ENCODE measurements at places on chromosomes 1 and 21. TPM values are rescaled to one million over a fixed set of nuclear protein-coding genes. Genes with fewer than 3 reads are reported as not detected.
A peak's percentile ranks its signal among the peaks of the same experiment; 100 is the strongest.

GRCh38 chr1:234520908-234521817, 42.2 kb upstream of the TARBP1 start:
- H3K27me3 ChIP-seq, result no peaks in the 10 kb centered on the region
- H3K4me3 ChIP-seq, result no peak overlapping the region
- no peak overlapping the region for H3K27ac ChIP-seq
- H3K4me1 ChIP-seq, result peaks cover 24% of the 10 kb centered on the region
- H3K36me3 ChIP-seq, result no peaks in the 10 kb centered on the region
- no peak for DNase-seq

DNA sequence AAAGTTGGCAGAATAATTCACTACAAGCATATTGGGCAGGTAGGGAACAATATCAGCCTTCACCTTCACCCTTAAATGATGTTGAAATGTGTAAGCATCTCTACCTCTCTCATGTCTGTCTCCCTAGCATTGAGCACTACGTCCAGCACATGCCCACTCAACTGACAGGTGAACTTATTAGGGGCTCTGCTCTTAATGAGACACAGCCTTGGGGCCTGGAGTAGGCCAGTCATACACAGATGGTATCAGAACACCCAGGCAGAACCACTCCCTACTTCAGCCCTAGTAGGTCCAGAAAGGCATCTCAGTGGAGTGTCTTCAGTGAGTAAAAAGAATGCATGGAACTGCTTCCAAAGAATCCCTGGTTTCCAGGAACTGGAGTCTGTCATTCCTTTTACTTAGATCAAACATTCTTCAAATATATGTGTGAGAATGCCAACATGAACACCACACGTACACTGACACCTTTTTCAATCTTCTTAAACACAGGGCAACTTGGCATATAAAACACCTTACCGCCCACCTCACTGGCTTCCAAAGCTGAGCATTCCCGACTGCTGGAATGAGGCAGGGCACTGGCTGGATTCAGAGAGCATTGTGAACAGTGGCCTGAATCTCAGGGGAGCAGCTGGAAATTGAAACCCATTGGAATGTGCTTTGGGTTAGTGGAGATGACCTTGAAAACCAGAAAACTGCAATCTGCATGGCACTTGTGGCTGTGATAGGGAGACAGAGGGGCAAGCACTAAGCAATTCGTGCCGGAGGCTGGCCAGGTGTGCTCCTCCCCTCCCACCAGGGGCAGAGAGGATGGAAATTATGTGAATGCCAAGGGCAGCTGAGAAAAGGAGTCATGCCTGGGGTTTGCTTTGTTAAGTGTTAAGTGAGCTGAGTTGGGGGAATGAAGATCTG, 24.2 kb upstream of the HSD3B1 start:
- no peaks in the 10 kb centered on the region for H3K36me3 ChIP-seq
- H3K4me3 ChIP-seq, result no peak overlapping the region
- no peak overlapping the region for H3K27ac ChIP-seq
- peaks cover 5% of the 10 kb centered on the region for H3K4me1 ChIP-seq
- H3K27me3 ChIP-seq, result no peaks in the 10 kb centered on the region

DNA sequence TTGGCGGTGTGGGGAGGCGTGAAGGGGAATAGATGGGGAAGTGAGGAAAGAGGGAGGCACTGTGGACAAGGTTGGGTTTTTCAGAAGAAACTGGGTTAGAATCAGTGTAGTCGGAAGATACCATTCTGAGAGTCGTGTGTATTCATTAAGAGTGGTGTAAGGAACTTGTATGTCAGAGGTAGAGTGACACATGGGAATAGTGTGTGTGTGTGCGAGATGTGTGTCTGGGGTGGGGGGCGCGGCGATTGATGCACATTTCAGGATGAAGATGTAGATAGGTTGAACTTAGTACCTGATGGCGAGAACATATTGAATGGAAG, 878 bp downstream of the SMG7 start:
- peak overlapping the region; percentile 91 for H3K4me3 ChIP-seq
- H3K27ac ChIP-seq, result peak overlapping the region; percentile 65
- no peaks in the 10 kb centered on the region for H3K36me3 ChIP-seq
- peaks cover 8% of the 10 kb centered on the region for H3K4me1 ChIP-seq
- H3K27me3 ChIP-seq, result peaks cover 7% of the 10 kb centered on the region
- DNase-seq, result no peak

- no peaks in the 10 kb centered on the region for H3K27me3 ChIP-seq
- no peaks in the 10 kb centered on the region for H3K4me1 ChIP-seq
- no peak overlapping the region for H3K4me3 ChIP-seq
- no peaks in the 10 kb centered on the region for H3K36me3 ChIP-seq
- H3K27ac ChIP-seq, result no peak overlapping the region
- DNase-seq, result no peak
These were observed 880.6 kb downstream of the BRINP3 start for GRCh38 chr1:189597083-189597482.

DNA sequence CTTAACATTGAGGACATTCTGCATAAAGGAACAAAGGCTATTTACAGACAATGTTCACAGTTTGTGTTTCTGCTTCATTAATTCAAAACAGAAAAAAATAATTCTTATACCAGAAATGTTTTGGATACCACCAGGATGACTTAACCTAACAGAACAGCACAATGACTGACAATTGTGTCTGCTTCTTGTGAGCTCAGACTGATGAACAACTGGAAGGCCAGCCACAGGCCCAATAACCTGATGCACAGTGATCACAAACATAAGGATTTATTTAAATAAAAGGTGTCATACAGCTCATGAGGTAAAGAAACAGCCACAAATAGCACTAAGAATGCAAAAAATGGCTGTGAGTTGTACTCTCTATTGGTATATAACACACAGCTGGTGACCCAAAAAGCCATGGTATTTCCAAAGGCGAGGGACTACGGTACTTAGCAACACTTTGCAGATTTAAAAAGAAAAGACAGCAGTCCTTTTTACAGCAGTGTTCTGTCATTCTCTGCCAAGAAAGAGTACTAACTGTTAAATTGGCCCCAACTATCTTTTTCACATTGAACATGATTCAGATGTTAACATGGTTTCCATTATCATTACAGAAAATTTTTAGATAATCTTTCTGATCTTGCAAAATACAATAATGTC, 32.1 kb upstream of the DDAH1 start:
- peaks cover 19% of the 10 kb centered on the region for H3K4me1 ChIP-seq
- H3K36me3 ChIP-seq, result no peaks in the 10 kb centered on the region
- H3K27me3 ChIP-seq, result peaks cover 1% of the 10 kb centered on the region
- no peak overlapping the region for H3K27ac ChIP-seq
- DNase-seq, result no peak

- H3K4me1 ChIP-seq, result no peaks in the 10 kb centered on the region
These were observed 23.0 kb downstream of the DPH5 start for GRCh38 chr1:101002551-101002950.

DNA sequence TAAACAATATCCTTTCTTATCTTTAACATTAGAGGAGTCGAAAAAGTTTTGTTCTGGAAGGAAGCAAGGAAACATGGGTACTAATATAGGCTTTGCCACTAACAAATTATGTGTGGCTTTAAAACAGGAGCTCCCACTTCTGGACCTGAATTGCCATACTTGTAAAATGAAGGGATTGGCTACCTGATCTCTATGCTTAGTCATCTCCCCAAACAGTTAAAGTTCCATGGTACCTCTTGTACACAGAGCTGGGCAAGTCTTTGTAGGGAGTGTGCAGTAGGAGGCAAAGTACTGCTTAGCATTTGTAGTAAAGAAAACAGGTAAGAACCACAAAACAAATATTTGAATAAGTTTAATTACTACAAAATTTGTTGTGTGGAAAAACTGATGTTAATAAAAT, 81.3 kb downstream of the MAST2 start:
- no peaks in the 10 kb centered on the region for H3K4me1 ChIP-seq
- no peaks in the 10 kb centered on the region for H3K36me3 ChIP-seq
- H3K4me3 ChIP-seq, result no peak overlapping the region
- no peak overlapping the region for H3K27ac ChIP-seq

GRCh38 chr1:32928715-32929114, 27.5 kb upstream of the TMEM54 start:
- H3K27me3 ChIP-seq, result peaks cover 16% of the 10 kb centered on the region
- no peak for DNase-seq
- H3K27ac ChIP-seq, result no peak overlapping the region
- H3K4me3 ChIP-seq, result no peak overlapping the region

DNA sequence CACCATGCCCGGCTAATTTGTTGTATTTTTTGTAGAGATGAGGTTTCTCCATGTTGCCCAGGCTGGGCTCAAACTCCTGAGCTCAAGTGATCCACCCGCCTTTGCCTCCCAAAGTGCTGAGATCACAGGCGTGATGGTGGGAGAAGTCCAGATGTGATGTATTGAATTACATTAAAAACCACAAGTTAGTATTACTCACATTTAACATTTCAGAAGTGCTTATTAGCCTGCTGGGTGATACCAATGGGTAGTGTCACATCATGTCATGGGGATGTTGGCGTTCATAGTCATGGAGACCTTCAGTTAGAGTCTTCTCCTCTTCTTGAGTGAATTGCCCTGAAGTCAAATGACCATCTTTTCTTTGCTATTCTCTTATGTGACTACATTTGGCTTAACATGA, 63.6 kb upstream of the VAMP3 start:
- peaks cover 6% of the 10 kb centered on the region for H3K4me1 ChIP-seq
- H3K36me3 ChIP-seq, result peaks cover 1% of the 10 kb centered on the region
- no peak for DNase-seq
- H3K4me3 ChIP-seq, result no peak overlapping the region

- peaks cover 23% of the 10 kb centered on the region for H3K4me1 ChIP-seq
- H3K36me3 ChIP-seq, result no peaks in the 10 kb centered on the region
- peaks cover 2% of the 10 kb centered on the region for H3K27me3 ChIP-seq
- no peak overlapping the region for H3K27ac ChIP-seq
These were observed 848 bp upstream of the APOBEC4 start for GRCh38 chr1:183653876-183654451.

DNA sequence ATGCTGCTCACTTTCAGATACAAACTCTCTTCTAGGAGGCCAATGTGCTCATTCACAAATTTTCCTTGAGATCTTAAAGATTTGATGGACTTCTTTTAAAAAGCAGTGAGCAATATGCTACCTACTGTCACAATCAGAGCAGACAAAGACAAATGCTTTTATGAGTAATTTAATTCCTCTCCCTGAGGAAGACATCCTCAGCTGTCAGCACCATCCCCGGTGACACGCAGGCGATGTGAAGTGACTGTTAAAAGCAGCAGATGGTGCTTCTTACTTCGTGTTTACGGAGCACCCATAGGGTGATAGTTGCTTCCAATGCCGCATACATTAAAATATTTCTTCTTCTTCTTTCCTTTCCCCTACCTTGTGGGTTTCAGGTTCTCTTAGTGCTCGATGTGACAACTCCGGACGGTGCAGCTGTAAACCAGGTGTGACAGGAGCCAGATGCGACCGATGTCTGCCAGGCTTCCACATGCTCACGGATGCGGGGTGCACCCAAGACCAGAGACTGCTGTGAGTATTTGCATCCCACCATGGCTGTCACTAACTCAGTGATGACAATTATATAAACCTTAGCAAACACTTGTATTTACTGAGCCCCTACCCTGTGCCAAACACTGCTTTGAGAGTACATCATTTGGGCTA, 29.1 kb downstream of the LAMC2 start:
- H3K4me1 ChIP-seq, result peaks cover 72% of the 10 kb centered on the region
- H3K36me3 ChIP-seq, result no peaks in the 10 kb centered on the region
- H3K27me3 ChIP-seq, result peaks cover 30% of the 10 kb centered on the region
- H3K27ac ChIP-seq, result peak overlapping the region; percentile 100
- DNase-seq, result peak; percentile 42

DNA sequence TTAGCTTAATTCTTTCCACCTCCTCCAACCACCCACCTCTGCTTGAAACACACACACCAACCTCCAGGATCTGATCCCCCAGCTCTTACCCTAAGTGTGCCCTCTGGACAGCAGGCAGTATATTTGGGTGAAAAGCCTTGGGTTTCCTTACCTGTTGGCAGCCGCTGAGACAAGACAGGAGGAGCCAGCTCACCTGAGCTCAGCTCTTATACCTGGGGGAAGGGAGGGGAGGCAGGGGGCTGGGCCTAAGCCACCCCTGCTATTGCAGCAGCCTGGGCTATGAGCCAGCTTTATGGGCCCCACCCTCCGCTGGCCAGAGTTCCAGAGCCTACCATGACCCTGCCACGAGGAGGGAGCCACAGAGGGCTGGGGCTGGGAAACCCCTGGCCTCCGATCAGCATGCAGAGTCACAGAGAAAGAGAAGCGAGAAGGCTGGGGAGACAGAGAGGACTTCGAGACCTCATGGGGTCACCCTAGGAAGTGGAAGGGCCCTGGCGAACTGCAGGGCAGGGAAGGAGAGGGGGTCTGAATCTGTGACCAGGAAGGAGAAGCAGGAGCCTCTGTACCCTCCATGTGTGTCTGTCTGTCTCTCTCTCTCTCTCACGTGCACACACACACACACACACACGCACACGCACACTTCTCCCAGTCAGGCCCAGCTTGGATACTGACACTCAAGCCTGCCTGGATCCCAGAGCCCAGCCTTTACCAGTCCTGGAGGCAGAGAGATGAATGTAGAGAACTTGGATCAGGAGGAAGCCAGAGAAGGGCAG, at the start of gene S100A14:
S100A14 (minus strand) TSS at position 182 of the 773 bp plus-strand sequence. CDS start 467 bp downstream, outside the sequence.
- H3K4me3 ChIP-seq, result peak within 1 kb of the TSS; percentile 42
- peaks cover 8% of the 10 kb centered on the region for H3K27me3 ChIP-seq
- peaks cover 6% of the 10 kb centered on the region for H3K36me3 ChIP-seq
- H3K4me1 ChIP-seq, result no peaks in the 10 kb centered on the region
- peak within 1 kb of the TSS; percentile 55 for H3K27ac ChIP-seq
- DNase-seq, result no peak

- H3K36me3 ChIP-seq, result no peaks in the 10 kb centered on the region
- H3K27me3 ChIP-seq, result peaks cover 8% of the 10 kb centered on the region
- peak overlapping the region; percentile 91 for H3K27ac ChIP-seq
These were observed 1.2 kb downstream of the ABCB10 start for GRCh38 chr1:229557200-229557850.

GRCh38 chr1:74468982-74469603, 43.3 kb downstream of the LRRC53 start:
- H3K27ac ChIP-seq, result no peak overlapping the region
- no peak overlapping the region for H3K4me3 ChIP-seq
- H3K4me1 ChIP-seq, result peaks cover 9% of the 10 kb centered on the region
- DNase-seq, result no peak
- no peaks in the 10 kb centered on the region for H3K36me3 ChIP-seq

The OR2T35 gene
- total RNA-seq, result not detected

The BATF3 gene
- total RNA-seq, result 0.56 TPM

The GLMN gene
- 9.6 TPM for total RNA-seq

The SNRPE gene
- 109 TPM for total RNA-seq

The ZSWIM5 gene
- 23.6 TPM for total RNA-seq

The PRAMEF33 gene
- not detected for total RNA-seq

The NLRP3 gene
- not detected for total RNA-seq

The PCAT6 gene
- total RNA-seq, result 7.7 TPM

The KRTAP19-1 gene
- not detected for total RNA-seq

The HSD3B1 gene
- not detected for total RNA-seq
